ENCODE measurements at places on chromosomes 7 and 10. TPM values are rescaled to one million over a fixed set of nuclear protein-coding genes. Genes with fewer than 3 reads are reported as not detected.

DNA sequence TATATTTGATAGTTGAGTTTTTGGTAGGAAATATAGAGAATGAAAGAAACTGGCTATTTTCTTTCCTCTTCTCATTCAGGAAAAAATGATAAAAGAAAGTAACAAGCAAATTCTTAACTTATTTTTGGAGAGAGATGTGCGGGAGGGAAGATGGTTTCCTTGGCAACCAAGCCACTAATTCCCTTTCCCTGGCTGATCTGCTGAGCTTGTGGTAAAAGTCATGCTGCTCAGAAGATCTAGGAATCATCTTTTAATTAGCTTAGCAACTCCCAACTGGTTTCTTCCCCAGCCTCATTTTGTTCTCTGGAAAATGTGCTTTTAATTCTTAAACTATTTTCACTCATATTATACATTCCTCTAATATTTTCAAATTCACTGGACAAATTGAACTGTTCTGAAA lies 11.8 kb downstream of the UROS start:
- H3K4me3 ChIP-seq: no peak overlapping the region
- no peaks in the 10 kb centered on the region for H3K4me1 ChIP-seq
- H3K27me3 ChIP-seq: no peaks in the 10 kb centered on the region
- peaks cover 10% of the 10 kb centered on the region for H3K36me3 ChIP-seq
- DNase-seq: no peak
- no peak overlapping the region for H3K27ac ChIP-seq

DRGX gene
- total RNA-seq: not detected

MLXIPL gene
- total RNA-seq: 48.6 TPM

ACBD5 gene
- 21.3 TPM for total RNA-seq

DNA sequence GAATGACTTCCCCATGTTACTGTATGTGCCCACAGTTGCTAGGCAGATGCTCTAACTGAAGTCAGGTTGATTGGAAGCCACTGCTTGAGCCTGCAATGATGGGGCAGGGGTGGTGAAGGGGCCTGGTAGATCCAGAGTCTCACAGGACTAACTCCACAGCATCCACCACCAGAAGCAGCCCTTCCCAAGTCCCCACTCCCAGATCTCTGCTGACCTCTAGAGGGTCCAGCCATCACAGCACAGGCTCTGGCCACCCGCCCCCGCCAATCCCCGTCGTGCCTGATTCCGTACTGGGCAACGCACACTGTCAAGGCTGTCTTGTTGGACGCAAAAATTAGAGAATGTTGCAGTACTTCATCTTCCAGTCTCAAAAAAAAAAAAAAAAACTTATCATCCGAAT lies 136.8 kb upstream of the PDE1C start:
- H3K27me3 ChIP-seq: peaks cover 36% of the 10 kb centered on the region
- no peaks in the 10 kb centered on the region for H3K36me3 ChIP-seq
- no peaks in the 10 kb centered on the region for H3K4me1 ChIP-seq
- H3K4me3 ChIP-seq: no peak overlapping the region
